GM12892 (cell line): ENCODE measurements at places on chromosomes 16 and 17.
A peak's percentile ranks its signal among the peaks of the same experiment; 100 is the strongest.

DNA sequence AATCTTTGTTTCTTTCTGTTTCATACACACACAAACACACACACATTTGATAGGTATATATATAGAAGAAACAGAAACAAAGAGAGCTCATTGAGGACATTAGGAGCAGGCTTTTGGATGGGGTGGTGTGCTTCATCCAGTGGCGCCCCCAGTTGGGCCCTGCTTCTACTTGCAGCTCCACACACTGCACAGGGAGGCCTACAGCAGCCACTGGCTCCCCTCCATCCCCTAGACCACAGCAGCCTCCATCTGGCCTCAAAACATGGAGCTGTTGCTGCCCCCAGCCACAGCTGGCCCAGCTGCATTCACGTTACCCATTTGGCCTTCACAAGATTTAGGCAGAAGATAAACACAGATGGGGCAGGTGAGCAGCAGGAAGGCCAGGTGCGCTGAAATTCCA is 33.1 kb upstream of the NF1 start:
- no peak for DNase-seq

DNA sequence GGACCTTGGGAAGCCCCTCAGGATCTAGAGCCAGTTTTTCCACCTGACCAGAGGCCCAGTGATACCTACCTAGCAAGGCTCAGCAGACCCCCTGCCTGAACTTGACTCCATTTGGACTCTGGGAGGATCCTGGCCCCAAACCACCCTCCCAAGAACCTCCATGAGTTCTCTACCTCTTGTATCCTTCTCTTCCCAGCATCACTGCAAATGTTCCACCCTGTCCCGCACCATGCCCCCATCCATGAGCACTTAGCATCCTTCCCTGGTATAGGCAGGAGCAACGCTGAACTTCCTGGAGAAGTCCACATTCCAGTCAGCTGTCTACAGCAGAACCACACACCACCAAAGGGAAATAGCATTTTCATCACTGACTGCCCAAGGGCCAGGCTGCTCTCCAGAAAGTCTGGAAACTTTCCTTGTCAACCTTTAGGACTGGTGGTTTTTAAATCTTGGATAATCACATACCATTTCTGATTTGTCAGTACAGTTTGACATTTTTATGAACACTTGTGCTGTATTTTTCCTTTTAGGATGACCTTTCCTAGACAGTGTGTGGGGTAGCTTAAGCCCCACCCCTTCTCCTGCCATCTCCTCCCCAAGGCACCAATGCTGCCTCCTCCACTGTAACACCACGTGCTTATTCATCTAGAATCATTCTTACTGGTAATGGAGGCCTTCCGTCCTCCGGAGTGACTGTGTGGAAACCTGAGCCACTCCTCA is 13.9 kb downstream of the EIF4A3 start:
- no peak for DNase-seq

- DNase-seq, result no peak
These were observed 5.0 kb downstream of the CHMP6 start for GRCh38 chr17:80996422-80997305.

DNA sequence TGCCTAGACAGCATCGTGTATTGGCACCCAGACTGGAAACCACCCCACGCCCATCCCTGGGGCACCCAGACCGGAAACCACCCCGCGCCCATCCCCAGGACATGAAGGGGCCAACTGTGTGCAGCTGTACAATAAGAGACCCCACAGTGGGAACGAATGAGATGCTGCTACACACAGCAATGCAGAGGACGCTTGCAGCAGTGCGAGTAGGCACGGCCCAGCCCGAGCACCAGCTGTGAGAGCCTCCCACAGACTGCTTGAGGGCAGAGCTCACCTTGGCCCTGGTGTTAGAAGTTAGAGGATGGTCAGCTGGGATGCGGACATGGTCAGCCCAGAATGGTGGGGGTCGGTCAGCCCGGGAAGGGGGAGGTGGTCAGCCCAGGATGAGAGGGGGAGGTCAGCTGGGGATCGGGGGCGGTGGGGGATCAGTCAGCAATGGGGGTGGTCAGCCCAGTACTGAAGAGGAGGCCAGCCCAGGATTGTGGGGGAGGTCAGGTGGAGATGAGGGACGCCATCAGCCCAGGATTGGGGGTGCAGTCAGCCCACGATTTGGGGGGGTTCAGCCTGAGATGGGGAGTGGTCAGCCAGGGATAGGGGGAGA is 340.0 kb downstream of the C16orf95 start:
- DNase-seq, result no peak

DNA sequence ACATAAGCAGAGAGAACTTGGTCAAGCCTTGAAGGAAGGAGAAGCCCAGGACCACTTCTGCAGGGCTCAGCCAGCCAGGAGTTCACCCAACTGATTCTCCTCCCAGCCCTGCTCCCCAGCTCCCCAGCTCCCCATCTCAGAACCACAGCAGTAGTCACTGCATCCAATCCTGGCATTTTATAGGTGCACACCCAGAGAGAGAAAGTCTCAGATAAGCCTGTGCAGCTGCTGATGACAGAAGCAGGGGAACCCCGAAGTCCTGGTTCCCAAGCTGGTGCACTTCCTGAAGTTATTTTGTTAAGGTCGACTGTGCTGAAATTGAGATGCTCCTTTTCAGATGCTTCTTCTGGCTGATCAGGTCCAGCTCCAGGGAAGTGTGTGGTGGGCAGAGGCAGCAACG is 6.6 kb downstream of the RNF112 start:
- no peak for DNase-seq

GRCh38 chr17:34143430-34143829 is 111.7 kb upstream of the CCL2 start:
- DNase-seq, result no peak

GRCh38 chr17:60599220-60599619 is 773 bp upstream of the PPM1D start:
- no peak for DNase-seq

DNA sequence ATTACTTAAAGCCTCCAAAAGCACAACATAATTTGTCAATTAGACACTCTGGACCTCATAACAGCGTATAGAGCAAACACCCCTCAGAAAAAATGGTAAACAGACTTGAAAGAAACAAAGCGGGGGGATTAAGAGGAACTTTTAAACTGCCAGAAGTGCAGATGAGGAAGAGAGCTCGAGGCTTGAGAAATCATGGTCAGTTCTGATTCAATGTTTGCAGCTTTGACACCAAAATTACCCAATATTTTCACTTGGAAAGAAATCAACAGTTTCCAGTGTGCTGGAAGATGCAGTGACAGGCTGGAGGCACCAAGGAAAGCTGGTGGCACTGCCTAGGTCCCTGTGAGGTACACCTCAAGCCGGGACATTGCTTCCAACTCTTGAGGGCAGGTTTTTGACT is 180.9 kb upstream of the TOX3 start:
- DNase-seq, result no peak

- no peak for DNase-seq
These were observed 21.2 kb upstream of the ITGA3 start for GRCh38 chr17:50034498-50035364.

GRCh38 chr16:31138621-31139578 is 3.4 kb upstream of the PRSS8 start:
- DNase-seq, result no peak

DNA sequence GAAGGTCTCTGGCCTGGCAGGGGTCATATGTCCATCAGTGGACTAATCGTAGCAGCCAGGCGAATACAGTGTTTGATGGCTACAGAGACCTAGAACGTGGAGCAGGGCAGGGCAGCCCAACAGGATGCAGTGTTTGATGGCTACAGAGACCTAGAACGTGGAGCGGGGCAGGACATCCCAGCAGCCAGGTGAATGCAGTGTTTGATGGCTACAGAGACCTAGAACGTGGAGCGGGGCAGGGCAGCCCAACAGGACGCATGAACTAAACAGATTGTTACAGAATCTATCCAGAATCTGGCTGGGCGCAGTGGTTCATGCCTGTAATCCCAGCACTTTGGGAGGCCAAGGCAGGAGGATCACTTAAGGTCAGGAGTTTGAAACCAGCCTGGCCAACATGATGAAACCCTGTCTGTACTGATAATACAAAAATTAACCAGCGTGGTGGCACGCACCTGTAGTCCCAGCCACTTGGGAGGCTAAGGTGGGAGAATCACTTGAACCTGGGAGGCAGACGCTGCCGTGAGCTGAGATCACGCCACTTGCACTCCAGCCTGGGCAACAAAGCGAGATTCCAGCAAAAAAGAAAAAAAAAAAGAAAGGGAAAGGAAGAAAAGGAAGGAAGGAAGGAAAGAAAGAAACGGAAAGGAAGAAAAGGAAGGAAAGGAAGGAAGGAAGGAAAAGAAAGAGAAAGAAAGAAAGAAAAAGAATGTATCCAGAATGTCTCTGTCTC is 65.2 kb upstream of the RPH3AL start:
- no peak for DNase-seq

GRCh38 chr16:47851146-47851545 is 304.6 kb downstream of the ABCC12 start:
- DNase-seq, result no peak

DNA sequence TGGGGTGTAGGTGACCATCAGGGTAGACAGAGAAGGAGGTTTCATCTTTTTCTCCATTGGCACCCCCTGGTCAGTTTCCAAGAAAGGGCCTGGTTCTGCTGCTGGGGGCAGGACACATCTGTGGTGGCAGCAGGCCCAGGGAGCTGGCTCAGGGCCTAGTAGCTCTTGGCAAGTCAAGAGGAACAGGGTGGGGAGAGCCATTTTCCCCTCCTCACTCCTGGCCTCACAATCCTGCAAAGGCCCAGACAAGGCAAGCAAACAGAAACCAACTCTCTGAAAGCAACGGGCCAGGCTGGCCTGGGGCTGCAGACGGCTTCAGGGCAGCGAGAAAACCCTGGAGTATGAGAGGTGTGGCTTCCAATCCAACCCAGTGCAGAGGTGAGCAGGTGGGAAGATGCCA is 192.9 kb upstream of the DYNLRB2 start:
- DNase-seq, result no peak

DNA sequence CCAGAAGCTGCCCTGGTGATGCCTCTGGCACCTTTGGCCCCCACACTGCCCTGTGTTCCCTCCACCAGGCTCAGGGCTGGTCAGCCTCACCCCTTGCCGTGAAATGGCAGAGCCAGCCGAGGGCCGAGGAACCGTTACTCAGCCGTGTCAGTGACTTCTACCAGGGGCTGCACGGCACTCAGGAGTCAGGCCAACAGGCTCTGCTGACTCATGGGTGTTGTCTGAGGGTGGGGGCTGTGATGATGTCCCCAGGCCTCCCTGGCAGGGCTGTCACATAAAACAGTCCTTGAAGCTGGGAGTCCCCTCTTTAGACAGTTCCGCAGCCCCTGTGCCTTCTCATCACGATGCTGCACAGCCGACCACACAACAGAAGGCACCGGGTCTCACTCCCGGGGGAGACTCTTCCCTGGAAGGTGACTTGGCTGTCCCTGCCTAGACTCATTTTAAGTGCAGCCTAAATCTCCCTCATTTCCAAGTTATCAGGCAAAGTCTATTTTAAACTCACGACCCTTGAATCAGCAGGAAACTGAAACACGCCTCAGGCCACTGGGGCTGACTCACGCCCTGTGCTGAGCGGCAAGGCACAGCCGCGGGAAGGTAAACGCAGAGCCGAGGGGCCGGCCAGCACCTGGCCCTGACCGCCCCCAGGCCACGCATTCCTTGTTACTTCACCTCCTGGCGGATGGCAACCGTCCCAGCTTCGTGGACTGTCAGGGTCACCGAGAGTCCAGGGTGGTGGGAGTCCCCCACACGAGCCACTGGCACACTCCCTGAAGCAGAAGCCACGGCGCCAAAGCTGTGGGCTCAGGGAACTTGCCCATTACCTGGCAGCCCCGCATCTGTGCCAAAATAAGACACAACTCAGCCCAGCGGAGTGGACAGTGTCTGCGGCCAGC is 102.6 kb downstream of the ZNF778 start:
- peak; percentile 68 for DNase-seq

- no peak for DNase-seq
These were observed 43.1 kb downstream of the MAP2K6 start for GRCh38 chr17:69457603-69458002.

GRCh38 chr16:52068447-52069074 is 478.4 kb downstream of the TOX3 start:
- DNase-seq, result no peak

- no peak for DNase-seq
These were observed 72.6 kb downstream of the CLEC16A start for GRCh38 chr16:11016993-11017392.

- no peak for DNase-seq
These were observed 47.7 kb upstream of the TNRC6A start for GRCh38 chr16:24681793-24682192.

DNA sequence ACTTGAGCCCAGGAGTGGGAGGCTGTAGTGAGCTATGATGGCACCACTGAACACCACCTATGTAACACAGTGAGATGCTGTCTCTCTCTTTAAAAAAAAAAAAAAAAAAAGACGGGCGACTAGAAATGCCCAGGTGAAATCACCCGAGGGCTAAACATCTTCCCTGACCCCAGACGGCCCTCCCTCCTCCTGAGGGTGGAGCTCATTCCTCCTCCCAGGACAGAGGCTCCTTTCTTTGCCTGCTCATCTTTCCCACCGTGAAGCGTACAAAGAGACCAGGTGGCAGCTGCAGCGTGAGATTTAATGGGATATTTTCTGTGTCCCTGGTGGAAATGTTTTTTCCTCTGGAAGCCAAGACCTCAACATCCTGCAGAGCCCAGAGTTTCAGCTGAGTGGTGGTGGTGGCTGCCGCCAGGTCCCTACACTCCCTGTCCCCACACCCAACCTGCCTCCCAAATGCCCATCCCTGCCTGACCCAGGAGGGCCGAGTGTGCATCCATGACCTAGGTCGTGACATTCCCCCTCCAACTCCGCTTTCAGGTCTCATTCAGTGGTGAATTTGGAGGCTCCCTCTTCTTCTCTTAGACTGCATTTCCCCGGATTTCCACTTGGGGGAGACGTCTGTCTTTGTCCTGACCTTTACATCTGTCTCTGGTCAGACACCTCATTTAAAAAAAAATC is 14.4 kb upstream of the GPRC5B start:
- DNase-seq, result no peak

- no peak for DNase-seq
These were observed 2.3 kb upstream of the NT5M start for GRCh38 chr17:17300624-17301568.

DNA sequence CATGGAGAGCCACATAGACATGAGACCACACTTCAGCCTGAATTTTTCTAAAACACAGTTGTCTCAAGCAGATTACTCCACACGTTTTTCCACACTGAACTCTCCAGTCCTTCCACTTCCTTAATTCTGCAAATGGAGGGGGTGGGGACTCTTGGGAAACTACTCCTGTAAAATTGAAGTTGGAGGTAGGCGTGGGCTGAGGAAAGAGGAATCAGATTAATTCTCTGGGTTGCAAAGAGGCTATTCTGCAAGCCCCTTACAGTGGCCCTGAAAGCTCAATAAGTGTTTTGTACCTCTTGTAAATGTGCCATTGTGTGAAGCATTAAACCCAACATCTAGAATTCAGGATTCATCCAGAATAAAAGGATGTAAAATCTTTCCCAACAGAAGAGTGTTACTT is 9.6 kb downstream of the MARVELD3 start:
- DNase-seq, result no peak

GRCh38 chr16:89748921-89749320 is 27.6 kb downstream of the ZNF276 start:
- no peak for DNase-seq

- DNase-seq, result no peak
These were observed 24.2 kb downstream of the C1QTNF1 start for GRCh38 chr17:79047923-79048825.

DNA sequence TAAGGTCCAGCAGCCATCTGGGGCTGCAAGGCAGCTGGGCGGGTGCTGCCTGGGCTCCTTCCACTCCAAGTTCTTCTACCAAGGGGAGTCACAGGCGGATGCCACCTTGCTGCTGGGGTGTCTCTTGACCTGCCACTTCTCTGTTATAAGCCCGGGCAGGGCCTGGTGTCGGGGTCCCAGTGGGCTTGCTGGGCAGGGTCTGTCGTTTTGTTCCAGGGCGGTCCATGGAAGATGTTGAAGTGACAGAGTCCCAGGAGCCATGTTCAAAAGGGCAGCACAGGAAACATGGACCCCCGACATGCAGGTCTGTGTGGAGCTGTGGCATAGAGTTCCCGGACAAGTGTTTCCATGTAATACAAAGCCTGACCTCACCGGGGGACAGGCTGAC is 91.1 kb downstream of the TNFRSF13B start:
- no peak for DNase-seq
